ENCODE measurements at places on chromosomes 1 and 21. TPM values are rescaled to one million over a fixed set of nuclear protein-coding genes. Genes with fewer than 3 reads are reported as not detected.

DNA sequence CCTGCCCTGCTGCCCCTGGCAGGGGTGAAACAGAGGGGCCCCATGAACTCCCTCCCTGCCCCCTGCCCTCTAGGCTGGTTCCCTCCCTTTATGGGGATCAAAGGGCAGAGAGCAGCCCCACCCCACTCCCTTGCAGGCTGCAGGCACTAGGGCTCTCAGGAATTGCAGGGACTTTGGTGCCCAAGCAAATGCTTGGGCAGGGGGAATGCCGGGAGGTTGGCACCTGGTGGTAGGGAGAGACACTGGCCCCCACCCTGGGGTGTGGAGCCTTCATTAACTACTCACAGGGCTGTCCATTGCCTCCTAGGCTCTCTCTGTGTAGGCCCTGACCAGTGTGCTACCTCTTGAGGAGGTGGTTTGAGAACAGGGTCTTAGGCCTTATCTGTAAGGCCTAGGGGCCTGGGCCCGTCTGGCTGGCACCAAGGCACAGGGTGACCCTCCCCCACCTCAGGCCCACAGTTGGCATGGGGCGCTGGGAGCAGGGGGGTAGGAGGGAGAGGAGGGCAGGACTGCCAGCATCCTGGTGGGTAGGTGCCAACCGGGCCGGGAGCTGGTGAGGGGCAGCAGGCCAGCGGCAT, 4.7 kb downstream of the ZBTB7B start:
- DNase-seq, result no peak
- no peaks in the 10 kb centered on the region for H3K27me3 ChIP-seq
- H3K36me3 ChIP-seq, result peaks cover 7% of the 10 kb centered on the region

- H3K4me3 ChIP-seq, result no peak overlapping the region
- H3K36me3 ChIP-seq, result no peaks in the 10 kb centered on the region
- DNase-seq, result no peak
- H3K4me1 ChIP-seq, result no peaks in the 10 kb centered on the region
- peaks cover 13% of the 10 kb centered on the region for H3K27me3 ChIP-seq
- no peak overlapping the region for H3K27ac ChIP-seq
These were observed 273.5 kb downstream of the FOXD2 start for GRCh38 chr1:47711184-47711847.

GRCh38 chr1:114155706-114156105, 2.0 kb upstream of the SYT6 start:
- H3K27ac ChIP-seq, result no peak overlapping the region
- H3K4me1 ChIP-seq, result no peaks in the 10 kb centered on the region
- peaks cover 11% of the 10 kb centered on the region for H3K27me3 ChIP-seq
- no peak for DNase-seq
- no peak overlapping the region for H3K4me3 ChIP-seq
- H3K36me3 ChIP-seq, result no peaks in the 10 kb centered on the region

The BSDC1 gene
- 23.9 TPM for total RNA-seq

DNA sequence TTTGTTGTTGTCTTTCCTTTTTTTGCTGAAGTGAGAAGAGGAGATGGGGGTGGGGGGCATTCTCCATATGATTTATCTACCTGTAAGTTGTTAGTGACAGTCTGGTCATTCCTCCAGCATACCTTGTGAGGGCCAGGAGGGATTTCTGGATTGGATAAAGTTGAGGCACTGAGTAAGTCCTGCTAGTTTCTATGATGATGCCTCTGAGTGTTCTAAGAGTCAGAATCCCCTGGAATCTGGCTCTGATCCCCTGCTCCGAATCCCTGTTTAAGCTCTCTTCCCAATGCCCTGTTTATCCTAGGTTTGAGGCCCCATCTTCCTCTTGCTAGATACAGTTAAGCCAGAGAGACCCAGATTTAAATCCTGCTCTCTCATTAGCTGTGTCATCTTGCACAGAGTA, 83.2 kb upstream of the HOOK1 start:
- no peak overlapping the region for H3K27ac ChIP-seq
- no peak overlapping the region for H3K4me3 ChIP-seq
- no peak for DNase-seq
- H3K27me3 ChIP-seq, result no peaks in the 10 kb centered on the region

The CTSK gene
- 0.90 TPM for total RNA-seq

Measured in GM12878 (cell line).